Naive thymus-derived CD8-positive, alpha-beta T cell (primary cell): ENCODE measurements at places on chromosomes 7 and 10. TPM values are rescaled to one million over a fixed set of nuclear protein-coding genes. Genes with fewer than 3 reads are reported as not detected.

DNA sequence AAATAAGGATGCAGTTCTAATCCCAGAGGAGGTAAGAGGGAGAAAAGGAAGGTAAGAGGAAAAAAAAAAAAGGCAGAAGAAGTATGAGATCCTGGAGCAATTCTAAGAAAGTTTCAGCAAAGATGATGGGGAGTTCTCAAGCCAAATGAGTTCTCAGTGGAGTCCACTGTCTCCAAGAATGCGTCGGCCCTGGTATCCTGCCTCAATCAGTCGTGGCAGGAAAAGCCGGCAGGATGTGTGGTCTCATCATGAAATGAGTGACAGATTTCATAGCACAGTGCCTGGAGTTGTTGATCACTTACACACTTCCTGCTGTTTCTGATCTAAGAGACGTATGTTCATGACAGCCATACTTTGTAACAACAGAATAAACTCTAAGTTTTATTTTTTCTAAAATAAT lies 554.9 kb downstream of the NXPH1 start:
- H3K27ac ChIP-seq = no peak overlapping the region
- no peak for DNase-seq
- H3K27me3 ChIP-seq = no peaks in the 10 kb centered on the region

DNA sequence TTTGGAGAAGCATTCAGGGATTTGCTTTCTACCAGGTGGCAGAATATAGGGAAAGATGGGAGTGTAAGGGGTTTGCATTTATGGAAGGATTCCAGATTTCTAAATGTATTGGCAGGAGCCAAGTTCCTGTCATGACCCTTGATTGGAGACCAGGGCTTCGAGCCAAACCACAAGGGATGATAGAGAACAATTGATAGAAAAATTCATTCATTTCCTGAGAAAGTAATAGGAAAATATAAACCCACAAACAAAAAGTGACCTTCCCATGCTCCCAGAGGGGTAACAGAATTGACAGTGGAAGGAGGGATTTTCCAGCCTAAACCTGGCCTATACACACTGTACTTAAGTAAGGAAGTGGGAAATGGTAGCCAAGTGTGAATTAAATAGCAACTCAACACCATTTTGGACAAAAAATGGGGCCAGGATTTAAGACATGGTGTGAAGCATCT lies 22.4 kb upstream of the IFIT2 start:
- H3K27me3 ChIP-seq = no peaks in the 10 kb centered on the region
- no peak overlapping the region for H3K27ac ChIP-seq
- no peak overlapping the region for H3K4me3 ChIP-seq
- no peaks in the 10 kb centered on the region for H3K4me1 ChIP-seq
- DNase-seq = no peak
- H3K36me3 ChIP-seq = no peaks in the 10 kb centered on the region

Gene VAX1
- not detected for total RNA-seq

DNA sequence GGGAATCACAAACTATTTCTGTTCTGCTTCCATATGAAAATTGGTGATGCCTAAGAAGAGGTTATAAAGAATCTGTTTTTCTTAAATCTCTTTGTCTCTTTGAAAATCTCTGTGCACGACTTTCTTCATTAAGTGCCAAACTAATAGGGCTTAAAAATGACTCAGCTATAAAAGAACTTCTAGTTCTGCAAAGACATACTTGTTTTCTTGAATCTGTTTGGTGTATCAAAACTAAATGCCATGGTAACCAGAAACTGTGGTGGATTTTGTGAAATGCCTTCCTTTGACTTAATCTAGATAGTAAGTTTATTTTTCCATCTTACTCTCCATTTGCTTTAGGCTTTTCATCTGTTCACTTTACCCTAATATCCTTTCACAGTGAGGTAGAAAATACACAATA lies 417.8 kb downstream of the PARD3 start:
- no peak overlapping the region for H3K27ac ChIP-seq
- H3K4me3 ChIP-seq = no peak overlapping the region
- DNase-seq = no peak
- no peaks in the 10 kb centered on the region for H3K36me3 ChIP-seq
- no peaks in the 10 kb centered on the region for H3K4me1 ChIP-seq

DNA sequence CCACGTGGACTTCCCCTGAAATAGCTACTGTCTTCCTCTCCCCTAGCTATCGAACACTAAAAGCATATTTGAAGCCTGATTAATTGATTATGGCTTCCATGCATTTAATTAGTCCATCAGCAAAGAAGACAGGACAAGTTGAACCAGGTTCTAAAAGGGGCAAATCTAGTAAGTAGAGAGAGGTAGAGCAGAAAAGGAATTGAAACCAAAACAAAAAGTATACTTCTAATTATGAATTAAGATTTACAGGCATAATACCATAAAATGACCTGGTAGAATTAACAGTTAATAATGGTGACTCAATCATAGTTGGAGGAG lies 393 bp upstream of the DNAJC1 start:
- peak overlapping the region; percentile 95 for H3K4me3 ChIP-seq
- no peak for DNase-seq
- no peaks in the 10 kb centered on the region for H3K27me3 ChIP-seq
- peak overlapping the region; percentile 83 for H3K27ac ChIP-seq
- H3K36me3 ChIP-seq = peaks cover 6% of the 10 kb centered on the region

DNA sequence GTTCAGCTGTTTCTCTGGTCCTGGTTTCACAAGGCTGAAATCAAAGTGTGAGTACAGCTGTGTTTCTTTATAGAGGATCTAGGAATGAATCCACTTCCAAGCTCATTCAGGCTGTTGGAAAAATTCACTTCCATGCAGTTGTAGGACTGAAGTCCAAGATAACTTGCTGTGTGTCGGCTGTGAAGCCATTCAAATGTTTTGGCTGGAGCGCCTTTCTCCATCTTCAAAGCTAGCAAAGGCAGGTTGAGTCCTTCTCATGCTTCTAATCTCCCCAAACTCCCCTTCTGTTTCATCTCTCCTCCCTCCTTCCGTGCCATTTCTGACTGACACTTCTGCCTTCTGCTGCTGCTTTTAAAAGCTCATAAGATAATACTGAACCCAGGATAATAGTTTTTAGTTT lies 1195.4 kb upstream of the LRRN3 start:
- no peak for DNase-seq
- no peak overlapping the region for H3K4me3 ChIP-seq
- H3K27ac ChIP-seq = no peak overlapping the region
- H3K36me3 ChIP-seq = no peaks in the 10 kb centered on the region
